ENCODE measurements at places on chromosomes 7 and 10. TPM values are rescaled to one million over a fixed set of nuclear protein-coding genes. Genes with fewer than 3 reads are reported as not detected.
A peak's percentile ranks its signal among the peaks of the same experiment; 100 is the strongest.

RASSF4 gene
- 0.63 TPM for total RNA-seq

SPDYE9 gene
- 0.54 TPM for total RNA-seq

HHEX gene
- total RNA-seq = 21.6 TPM

ENKUR gene
- total RNA-seq = not detected

UCMA gene
- not detected for total RNA-seq

DNA sequence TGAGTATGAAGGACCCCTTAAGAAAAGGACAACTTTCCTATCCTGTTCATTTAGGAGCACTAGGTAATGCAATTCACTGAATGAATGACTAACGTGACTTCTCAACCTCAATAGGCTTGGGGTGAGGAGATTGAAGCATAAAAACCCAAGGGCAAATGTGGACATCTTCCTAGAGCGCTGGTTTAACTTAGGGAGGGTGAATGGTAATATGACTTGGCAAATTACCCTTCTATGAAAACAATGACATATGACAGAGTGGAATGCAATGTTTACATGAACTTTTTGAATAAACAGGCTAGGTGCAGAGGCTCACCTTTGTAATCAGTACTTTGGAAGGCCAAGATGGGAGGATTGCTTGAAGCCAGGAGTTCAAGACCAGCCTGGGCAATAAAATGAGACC lies 83.9 kb upstream of the ANK3 start:
- peak; percentile 30 for DNase-seq

DNA sequence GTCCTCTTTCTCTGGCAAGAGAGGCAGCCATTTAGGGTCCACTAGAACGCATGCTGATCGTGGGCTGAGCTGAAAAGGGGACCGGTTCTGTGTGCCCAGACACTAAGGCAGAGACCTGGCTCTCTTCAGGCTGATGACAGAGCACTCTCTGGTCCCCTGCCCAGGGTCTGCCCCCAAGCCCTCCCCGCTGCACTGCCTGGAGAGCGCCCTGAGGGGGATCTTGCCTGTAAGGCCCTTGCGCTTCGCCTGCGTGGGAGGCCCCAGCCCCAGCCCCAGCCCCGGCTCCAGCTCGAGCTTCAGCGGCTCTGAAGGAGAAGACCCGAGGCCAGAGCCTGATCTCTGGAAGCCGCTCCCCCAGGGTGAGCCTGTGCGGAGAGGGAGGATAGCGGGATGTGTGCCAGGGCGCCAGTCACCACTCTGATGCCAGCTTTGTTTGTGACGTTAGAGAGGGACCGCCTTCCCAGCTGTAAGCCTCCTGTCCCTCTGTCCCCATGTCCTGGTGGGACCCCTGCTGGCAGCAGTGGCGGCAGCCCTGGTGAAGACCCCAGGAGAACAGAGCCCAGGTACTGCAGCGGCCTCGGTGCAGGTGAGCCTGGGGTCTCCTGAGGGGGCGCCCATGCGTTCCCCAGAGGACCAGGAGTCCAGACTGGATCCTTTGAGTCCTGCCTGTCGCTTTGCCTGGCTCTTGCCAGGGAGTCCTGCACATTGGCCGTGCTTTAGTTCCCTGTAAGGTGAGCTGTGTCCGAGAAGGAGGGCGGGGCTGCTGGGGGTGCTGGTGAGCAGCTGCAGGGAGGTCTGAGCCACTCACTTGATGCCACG lies 43.2 kb downstream of the ZNF467 start:
- DNase-seq = no peak

- DNase-seq = no peak
Measured at GRCh38 chr7:130273081-130273932, 6.6 kb downstream of the CPA2 start.

- peak; percentile 16 for DNase-seq
Measured at GRCh38 chr10:12214763-12215218, 18.8 kb downstream of the CDC123 start.
